ENCODE measurements at places on chromosomes 7 and 10.

GRCh38 chr10:1370298-1370697 is 314.1 kb downstream of the WDR37 start:
- DNase-seq, result no peak

GRCh38 chr10:63261496-63261895 is 128.4 kb downstream of the NRBF2 start:
- no peak for DNase-seq

DNA sequence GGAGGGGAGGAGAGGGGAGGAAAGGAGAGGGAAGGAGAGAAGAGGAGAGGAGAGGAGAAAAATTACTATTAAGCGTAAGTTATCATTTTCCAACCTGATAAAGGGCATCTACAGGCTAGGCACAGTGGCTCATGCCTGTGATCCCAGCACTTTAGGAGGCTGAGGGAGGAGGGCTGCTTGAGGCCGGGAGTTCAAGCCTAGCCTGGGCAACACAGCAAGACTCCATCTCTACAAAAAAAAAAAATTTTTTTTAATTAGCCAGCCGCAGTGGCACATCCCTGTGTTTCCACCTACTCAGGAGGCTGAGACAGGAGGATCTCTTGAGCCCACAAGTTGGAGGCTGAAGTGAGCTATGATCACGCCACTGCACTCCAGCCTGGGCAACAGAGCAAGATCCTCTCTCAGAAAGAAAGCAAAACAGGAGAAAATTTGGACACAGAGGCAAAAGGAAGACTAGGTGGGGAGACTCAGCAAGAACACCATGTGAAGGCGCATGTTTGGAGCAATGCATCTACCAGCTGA is 35.2 kb upstream of the GTF2I start:
- DNase-seq, result no peak

DNA sequence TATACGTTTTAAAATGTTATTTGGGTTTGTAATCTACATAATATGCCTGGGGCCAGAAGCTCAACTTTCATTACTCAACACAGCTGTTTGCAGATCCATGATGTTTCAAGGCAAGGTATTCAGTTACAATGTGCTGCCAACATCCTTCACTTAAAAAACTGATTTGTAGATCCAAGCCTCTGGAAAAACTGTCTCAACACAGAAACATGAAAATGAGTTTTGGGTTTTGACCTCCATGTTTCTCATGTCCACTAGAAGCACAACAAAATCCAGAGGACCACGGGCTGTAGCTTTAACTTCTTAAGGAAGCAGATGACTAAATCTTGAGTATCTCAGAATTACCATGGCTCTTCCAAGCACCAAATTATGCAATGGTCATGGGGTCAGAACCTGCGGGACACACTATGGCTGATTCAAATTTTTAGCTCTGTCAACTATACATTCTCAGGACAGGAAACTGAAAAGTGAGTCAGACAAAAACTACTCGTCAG is 247.1 kb upstream of the GRB10 start:
- DNase-seq, result no peak

- no peak for DNase-seq
Measured at GRCh38 chr7:47034180-47034579, 547.7 kb downstream of the TNS3 start.

DNA sequence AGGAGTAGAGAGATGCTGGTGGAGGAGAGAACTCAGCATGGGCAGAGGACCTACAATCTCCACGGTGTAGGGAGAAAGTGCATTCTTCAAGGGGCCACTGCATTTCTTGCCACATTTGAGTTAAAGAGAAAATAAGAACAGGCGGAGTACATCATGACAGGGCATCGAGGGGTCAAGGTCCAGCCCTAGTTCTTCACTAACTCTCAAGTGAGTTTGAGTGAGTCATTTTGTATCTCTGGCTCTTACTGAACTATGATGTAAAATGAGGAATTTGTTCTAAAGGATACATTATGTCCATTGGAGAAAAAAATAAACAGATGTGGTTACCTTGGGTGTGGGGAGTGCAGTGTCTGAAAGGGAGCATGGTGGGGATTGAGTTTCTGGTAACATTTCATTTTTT is 182.9 kb downstream of the XPNPEP1 start:
- no peak for DNase-seq

DNA sequence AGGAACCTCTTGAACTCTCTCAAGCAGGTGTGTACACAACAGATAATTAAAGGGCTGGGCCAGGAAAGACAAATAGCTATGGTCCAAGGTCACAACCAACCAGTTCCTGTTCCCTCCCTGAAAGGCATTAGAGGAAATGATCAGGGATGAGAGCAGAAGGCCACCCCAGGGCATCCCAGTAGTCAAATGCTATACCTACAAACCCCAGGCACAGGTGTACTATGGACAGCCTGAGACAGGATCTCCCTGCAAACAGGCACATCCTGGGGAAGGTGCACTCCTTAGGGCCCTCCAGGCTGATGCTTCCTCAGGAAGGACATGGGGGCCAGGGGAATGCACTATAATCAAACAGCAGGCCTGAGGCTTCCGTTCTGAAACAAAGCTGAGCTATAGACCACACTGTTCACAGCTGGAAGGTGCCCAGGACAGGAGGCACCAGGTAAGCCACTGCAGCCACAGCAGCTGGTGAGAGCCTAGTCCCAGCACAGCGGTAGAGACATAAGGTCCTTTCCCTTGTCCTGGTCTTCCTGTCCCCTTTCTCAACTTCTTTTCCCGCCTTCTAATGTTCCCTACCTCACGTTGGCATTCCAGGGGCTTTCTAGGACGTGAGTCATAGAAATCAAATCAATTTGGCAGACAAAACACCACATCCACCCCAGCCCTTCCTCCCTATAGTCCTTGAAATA is 13.3 kb downstream of the PARP12 start:
- no peak for DNase-seq

GRCh38 chr10:72297281-72297804 is 23.6 kb downstream of the DDIT4 start:
- no peak for DNase-seq

DNA sequence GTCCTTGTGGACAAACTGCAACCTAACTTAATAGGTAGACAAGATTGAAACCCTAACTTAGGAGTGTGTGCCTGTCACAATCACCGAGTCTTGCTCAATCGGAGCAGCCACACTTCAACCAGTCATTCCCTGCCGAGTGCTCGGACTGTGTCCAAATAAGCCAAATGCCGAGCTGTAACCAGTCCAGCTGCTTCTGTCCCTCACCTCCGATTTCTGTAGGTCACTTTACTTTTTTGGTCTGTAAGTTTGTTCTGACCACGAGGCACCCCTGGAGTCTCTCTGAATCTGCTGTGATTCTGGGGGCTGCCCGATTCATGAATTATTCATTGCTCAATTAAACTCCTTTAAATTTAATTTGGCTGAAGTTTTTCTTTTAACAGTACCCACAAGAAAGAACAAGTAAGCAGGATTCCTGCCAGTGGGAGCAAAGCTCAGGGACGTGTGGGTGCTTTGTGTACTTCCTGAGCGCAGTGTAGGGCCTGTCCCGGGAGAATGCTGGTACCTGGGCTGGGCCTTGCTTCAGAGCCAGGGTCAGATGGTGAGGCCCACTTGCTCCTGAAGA is 140.1 kb downstream of the ACTR3B start:
- no peak for DNase-seq

DNA sequence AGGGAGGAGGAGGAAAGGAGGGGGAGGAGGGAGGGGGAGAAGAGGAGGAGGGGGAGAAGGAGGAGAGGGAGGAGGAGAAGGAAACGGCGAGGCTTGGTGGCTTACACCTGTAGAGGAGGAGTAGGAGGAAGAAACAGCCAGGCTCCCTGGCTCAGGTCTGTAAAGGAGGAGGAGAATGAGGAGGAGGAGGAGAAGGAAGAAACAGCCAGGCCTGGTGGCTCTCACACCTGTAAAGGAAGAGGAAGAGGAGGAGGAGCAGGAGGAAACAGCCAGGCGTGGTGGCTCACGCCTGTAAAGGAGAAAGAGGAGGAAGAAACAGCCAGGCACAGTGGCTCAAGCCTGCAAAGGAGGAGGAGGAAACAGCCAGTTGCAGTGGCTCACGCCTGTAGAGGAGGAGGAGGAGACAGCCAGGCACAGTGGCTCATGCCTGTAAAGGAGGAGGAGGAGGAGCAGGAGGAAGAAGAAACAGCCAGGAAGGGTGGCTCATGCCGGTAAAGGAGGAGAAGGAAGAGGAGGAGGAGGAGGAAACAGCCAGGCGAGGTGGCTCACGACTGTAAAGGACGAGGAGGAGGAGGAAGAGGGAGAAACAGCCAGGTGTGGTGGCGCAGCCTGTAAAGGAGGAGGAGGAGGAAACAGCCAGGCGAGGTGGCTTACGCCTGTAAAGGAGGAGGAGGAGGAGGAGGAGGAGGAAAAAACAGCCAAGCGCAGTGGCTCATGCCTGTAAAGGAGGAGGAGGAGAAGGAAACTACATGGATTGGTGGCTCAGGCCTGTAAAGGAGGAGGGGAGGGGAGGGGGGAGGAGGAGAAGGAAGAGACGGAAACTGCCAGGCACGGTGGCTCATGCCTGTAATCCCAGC is 14.9 kb upstream of the CRCP start:
- DNase-seq, result peak; percentile 70

- no peak for DNase-seq
Measured at GRCh38 chr7:82805527-82805960, 357.1 kb downstream of the PCLO start.

DNA sequence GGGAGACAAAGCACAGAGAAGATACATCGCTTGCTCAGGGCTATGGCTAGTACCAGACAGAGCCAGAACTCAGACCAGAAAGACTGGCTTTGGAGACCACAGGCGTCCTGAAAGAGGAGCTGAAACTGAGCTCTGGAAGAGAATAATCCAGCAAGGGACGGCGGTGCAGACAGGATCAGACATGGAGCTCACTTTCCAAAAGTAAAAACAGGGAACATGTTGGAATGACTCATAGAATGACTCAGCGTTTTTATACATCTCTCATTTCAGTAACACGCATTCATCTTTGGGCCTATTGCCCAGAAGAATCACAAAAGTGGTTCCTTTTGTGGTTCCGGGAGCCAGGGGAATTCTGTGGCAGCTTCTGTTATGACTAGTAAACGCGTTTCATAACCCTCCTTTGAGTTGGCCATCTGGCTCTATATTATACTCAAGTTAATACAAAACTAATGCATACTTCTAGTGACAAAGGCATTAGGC is 37.2 kb downstream of the PLEKHS1 start:
- DNase-seq, result no peak

DNA sequence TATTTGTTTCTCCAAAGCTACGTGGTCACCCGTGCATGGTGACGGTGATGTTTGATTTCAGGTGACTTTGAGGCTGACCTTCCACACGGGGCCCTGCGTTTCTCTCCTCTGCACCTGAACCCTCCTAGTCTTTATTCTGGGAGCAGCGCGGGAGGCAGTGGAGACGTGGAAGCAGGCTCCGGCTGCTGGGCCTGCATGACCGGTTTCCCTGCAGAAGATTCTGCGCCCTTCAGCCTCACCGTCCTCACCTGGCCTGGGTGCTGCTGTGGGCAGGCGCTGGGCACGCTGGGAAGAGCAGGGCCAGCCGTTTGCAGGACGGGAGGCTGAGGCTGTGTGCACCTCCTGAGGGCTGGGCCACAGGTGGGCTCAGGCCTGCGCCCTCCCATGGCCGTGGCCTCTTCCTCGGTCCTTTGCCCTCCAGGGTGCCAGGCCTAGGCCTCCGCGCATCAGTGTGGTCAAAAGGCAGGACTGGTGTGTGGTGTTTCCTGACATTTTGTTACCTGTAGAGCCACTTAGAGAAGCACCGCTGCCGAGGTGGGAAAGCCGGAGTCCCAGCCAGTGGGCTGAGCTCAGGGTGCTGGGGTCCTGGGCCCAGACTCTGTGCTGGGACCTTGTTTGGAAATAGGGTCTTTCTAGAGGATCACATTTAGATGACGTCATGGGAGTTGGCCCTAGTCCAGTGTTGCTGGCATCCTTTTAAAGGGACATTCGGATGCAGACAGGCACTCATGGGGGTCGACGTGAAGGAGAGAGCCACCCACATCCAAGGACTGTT is 478.3 kb downstream of the DNAJB6 start:
- DNase-seq, result no peak

GRCh38 chr10:102302611-102303010 is 57.3 kb downstream of the GBF1 start:
- DNase-seq, result no peak

DNA sequence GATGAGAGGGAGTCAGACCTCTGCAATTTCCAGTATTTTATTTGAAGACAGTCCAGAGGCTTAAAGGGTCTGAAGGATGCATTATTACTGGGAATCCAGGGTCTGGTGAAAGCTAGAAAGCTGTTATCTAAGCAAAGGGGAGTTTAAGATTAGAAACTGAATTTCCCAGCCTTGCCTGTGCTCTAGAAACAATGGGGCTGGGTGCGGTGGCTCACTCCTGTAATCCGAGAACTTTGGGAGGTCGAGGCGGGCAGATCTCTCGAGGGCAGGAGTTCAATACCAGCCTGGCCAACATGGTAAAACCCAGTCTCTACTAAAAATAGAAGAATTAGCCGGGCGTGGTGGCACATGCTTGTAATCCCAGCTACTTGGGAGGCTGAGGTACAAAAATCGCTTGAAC is 71.5 kb upstream of the ANLN start:
- no peak for DNase-seq

DNA sequence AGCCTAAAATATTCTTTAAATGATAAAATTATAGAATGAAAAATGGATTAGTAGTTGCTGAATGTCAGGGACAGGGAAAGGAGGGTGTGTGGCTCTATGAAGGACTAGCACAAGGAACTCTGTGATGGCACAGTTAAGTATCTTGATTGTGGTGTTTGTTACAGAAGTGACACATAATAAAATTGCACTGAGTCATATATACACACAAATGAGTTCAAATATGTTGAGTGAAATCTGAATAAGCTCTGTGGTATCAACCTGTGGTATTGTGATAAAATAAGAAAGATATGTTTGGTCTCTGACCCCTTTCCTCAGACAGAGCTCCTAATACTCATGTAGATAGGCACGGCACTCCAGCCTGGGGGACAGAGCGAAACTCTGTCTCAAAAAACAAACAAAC is 181.5 kb upstream of the TRIM24 start:
- DNase-seq, result no peak

DNA sequence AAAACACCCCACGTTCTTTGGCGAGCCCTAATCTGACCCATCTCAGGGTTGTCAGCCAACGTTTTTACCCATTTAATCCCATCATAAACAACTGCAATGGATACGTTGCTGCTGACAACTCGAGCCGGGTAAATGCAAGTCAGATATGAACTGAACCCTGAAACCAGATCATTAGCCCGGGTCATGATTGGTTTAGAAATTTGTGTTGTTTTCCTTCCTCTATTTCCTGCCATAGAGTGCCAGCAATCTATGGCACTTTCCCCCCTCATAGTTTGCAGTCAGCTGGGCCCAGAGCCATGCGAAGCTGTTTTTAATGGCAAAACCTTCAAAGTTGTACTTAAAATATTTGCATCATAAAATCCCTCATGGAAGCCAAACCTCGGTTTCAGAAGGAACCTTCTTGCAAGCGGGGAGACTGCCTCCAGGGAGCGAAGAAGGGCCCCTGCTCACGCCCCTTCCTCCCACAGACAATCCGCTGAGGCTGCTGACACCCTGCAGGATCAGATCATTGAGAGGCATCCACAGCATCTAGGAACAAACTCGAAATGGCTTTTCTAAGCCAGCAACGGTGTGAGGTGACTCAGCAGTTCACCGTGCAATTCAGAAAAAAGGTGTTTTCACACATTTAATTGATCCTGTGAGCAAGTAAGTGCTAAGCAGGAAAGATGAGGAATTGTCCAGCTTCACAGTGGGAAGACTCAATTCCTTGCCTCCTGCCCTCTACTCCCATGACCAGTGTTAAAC is 710.1 kb downstream of the PARD3 start:
- DNase-seq, result no peak

- DNase-seq, result no peak
Measured at GRCh38 chr7:5497295-5498103, 73.9 kb upstream of the TNRC18 start.
